ENCODE measurements at places on chromosomes 3 and 15.

GRCh38 chr3:12954891-12955650 lies 113.7 kb upstream of the RPL32 start:
- DNase-seq, result peak; percentile 96

DNA sequence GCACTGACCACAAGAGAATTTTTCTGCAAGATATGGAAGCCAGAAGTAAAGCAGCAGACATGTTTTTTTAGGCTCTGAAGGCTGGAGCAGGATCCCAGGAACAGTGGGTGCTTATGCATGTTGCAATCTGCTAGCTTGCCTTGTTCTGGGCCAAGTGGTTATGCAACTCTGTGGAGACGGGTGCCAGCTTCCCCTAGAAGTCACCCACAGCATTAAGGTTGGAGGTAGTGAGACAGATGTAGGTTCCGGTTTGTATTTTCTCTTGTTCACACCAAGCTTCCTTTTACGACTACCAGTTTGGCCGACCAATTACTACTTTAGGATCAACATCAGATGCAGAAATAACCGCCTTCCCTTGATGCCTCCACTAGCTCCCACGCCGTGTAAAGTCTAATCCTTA lies 11.1 kb downstream of the DPH3 start:
- peak; percentile 22 for DNase-seq

DNA sequence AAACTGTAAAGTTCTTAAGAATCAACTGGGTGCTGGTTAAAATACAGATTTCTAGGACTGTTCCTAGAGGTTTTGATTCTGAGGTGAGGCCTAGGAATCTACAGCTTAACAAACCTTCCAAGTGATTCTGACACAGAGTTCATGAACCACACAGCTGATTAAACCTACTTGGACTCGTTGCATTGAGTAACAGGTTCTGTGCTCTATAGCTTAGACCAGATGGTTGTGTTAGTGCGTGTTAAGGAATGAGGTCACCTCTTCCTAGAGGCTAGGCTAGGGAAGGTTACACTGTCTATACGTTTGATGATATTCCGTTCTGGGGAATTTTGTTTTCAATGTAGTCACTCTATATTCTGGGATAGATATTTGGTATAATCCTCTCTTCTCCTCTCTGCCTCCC lies 21.9 kb downstream of the EID1 start:
- DNase-seq, result no peak

GRCh38 chr3:136882571-136882970 lies 20.6 kb downstream of the NCK1 start:
- peak; percentile 68 for DNase-seq

- no peak for DNase-seq
Measured at GRCh38 chr3:178193846-178194245, 342.4 kb upstream of the KCNMB2 start.

DNA sequence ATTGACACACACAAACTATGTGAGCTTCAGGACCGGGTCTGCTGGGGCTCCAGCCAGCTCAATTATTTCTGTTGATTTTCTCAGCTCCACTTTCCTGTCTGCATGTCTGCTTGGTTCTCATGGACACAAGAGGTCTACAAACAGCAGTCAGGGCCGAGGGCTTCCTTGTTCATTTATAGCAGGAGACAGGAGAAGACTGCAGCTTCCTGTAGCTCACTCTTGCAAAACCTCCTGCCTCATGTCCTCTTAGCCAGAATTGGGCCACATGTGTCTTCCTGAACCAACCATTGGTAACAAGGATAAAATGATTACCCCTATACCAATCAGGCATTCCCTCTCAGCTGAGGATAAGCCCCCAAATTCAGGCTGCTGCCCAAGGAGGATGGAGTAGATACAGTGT lies 182.8 kb downstream of the TLE3 start:
- peak; percentile 19 for DNase-seq

DNA sequence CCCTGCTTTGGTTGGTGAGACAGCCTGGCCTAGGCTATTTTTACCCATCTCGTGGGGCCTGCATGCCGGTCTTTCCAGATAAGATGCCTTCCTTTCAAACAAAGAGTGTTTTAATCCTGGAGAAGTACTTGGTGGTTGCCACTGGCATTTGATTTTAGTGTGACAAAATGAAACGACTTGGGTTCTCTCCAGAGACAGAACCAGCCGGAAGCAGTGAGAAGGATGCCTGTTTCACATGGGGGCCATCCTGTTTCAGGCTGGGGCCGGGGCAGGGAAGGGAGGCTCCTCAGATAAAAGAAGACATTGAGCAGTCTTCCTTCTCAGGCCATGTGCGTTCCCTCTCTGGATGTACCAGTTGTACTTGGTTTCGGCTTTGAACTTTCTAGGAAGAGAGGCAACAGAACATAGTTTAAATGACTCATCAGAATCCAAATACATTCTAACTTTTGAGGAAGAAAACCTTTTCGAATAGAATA lies 74.9 kb downstream of the TOP2B start:
- DNase-seq, result no peak

- no peak for DNase-seq
Measured at GRCh38 chr15:66943456-66944095, 121.8 kb upstream of the SMAD3 start.

DNA sequence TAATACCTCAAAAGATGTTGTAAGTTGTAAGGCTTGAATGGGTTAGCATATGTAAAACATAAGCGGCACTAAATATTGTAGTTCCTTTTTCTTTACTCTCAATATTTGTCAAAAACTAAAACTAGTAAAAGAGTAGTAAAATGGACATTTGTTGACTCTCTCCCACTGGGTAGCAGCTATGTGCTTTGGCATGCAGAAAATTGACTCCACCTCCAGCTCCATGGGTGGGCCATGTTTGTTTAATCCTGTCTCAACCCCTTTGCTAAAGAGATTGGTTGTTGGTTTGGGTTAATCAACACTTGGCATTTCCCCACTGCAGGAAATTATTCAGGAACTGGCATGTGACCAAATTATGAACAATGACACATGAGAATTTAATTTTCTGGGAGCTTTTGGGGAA lies 114.8 kb downstream of the EOMES start:
- DNase-seq, result no peak

GRCh38 chr3:65052101-65052500 lies 364.3 kb upstream of the ADAMTS9 start:
- DNase-seq, result peak; percentile 4

DNA sequence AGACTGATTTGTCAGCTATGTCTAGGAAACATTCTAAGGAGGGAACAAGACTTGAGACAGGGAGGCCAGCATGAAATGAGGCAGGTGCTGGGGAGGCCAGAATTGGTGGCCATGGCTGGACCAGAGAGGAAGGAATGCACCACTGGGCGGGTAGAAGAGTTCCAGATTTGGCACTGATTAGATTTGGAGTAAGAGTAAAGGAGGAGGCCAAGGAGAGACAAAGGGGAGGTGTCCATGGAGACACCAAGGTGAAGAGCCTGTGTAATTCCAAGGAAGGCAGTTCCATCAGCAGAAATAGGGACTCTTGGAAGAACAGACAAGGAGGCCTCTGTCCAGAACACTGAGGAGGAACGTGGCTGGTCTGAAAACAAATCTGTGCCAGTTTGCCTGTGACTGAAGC lies 1.8 kb downstream of the ARNT2 start:
- no peak for DNase-seq

- no peak for DNase-seq
Measured at GRCh38 chr3:14411166-14411526, 8.7 kb downstream of the SLC6A6 start.

GRCh38 chr15:29403772-29404171 lies 134.2 kb upstream of the NSMCE3 start:
- no peak for DNase-seq

- no peak for DNase-seq
Measured at GRCh38 chr15:37638116-37638515, 296.3 kb upstream of the TMCO5A start.

DNA sequence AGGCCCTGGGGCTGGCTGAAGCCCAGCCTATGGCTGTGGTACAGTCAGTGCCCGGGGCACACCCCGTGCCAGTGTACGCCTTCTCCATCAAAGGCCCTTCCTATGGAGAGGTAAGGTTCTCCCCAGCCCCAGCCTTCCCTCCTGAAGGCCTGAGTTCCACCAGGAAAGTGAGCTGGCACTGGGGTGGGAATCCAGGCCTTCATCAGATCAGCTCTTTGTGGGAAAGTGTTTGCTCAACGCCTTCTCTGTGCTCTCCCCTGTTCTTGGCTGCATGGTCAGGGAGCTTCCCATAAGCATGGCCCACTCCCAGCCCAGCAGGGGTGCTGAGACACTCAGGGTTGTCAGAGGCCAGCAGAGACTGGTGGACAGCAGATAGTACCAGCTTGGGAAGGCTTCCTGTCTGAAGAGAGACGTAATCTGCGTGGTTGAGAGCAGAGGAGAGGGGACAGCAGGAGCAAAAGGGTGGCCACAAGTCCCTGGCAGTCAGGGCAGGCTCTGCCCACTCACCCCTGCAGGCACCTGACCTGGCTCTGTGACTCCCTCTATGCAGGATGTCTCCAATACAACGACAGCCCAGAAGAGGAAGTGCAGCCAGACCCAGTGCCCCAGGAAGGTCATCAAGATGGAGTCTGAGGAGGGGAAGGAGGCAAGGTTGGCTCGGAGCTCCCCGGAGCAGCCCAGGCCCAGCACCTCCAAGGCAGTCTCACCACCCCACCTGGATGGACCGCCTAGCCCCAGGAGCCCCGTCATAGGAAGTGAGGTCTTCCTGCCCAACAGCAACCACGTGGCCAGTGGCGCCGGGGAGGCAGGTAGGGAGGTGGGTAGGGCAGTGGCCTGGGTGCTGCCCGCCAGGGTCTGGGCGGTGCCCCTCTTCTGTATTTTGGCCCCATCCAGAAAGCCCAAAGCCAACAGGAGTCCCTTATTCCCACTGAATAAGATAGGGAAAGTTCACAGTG lies 38.4 kb downstream of the PML start:
- peak; percentile 22 for DNase-seq

GRCh38 chr3:46316206-46316605 lies 37.7 kb upstream of the CCR2 start:
- no peak for DNase-seq

- DNase-seq, result no peak
Measured at GRCh38 chr3:11327619-11328018, 55.4 kb downstream of the ATG7 start.

GRCh38 chr3:175107231-175107630 lies 248.1 kb downstream of the NAALADL2 start:
- DNase-seq, result no peak

DNA sequence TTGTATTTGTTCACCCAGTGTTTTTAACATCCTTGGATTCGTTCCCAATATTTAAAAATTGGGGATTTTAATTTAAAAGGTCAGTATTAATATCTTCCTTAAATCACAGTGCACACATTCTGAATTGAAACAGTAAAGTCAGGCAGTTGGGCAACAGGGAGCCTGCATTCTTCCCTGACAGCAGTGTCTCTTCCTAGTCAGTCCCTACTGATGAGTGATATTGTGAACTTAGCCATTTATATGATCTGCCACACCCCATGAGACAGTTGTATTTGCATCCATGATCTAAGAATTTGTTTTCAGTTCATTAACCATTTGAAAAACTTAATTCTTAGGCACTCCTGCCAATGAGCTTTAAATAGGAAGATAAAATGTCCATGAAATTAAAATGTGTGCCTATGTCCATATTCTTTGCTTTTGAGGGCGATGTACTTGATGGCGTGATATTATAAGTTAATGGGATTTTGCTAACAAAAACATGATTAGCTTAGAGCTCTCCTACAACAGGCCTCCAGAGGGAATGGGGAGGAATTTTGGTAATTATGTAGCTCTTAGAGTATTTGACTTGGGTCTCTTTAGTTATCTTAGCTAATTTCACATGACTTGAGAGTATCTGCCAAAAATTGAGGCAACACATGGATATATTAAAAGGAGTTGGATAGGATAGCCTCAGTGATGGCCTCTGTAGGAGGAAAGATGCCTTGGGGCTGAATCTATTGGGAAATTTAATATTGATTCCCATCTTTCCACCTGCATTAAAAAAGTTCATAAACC lies 219.3 kb downstream of the PTPRG start:
- DNase-seq, result no peak

DNA sequence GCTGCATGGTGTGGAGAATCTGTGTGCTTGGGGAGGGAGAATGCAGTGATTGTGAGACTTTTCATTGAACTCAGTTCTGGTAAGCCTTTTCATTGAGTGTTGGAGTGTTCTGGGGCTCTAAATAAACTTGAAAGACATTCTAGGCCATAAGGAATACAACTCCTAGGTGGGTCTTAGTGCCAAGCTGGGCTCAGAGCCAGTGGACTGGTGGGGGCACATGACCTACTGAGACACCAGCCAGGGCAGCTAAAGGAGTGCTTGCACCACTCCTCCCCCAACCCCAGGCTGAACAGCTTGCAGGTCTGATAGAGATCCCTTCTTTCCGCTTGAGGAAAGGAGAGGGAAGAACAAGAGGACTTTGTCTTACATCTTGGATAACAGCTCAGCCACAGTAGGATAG lies 21.7 kb upstream of the KPNA4 start:
- DNase-seq, result no peak

DNA sequence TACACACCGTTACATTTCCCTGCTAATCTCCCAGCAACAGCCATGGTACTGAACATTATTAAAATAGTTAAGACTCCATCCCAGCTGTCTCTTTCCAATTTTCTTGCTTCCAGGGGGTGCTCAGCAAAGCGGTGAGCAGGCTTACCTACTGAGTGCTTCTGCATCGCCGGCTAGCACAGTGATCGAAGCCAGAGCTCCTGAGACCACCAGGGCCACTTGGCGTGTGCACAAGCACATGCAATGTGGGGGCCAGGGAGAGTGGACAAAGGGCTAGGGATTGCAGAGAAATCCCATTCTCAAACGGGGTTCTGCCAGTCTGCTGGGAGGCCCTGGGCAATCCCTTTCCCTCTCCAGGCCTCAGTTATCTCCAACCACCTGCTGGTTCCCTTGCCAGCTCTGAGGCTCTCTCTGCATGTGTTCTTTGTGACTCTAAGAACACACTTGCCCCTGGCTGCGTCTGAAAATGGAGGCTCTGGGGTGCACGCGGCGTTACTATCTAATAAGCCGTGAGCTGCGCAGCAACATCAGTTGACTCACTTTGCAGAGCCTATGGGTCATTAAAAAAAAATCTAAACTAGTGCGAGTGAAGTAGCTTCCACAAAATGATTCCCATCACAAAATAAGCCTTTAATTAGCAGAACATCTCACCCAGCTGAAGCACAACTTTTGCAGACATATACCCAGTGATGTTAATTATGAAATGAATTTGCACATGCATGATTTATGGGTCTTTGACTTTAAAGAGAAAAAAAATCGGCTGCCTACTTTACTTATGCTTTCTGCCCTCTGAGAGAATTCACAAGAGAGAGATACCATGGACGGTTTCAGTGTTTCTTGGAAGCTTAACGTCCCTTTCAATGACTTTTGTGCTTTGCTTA lies 271.5 kb downstream of the TLE3 start:
- DNase-seq, result no peak

DNA sequence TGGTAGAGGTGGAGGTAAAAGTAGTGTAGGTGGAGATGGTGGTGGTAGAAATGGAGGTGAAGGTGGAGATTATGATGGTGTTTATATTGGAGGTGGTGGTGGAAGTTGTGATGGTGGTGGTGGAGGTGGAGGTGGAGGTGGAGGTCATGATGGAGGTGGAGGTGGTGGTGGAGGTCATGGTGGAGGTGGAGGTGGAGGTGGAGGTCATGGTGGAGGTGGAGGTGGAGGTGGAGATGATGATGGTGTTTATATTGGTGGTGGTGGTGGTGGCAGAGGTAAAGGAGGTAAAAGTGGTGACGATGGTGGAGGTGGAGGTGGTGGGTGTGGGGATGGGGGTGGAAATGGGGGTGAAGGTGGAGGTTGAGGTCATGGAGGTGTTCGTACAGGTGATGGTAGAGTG lies 107.8 kb downstream of the ASB7 start:
- no peak for DNase-seq
